ENCODE measurements at places on chromosomes 4 and X. TPM values are rescaled to one million over a fixed set of nuclear protein-coding genes. Genes with fewer than 3 reads are reported as not detected.

GRCh38 chr4:81509822-81510221 is 38.1 kb upstream of the RASGEF1B start:
- no peaks in the 10 kb centered on the region for H3K27me3 ChIP-seq
- no peaks in the 10 kb centered on the region for H3K36me3 ChIP-seq
- peaks cover 21% of the 10 kb centered on the region for H3K4me1 ChIP-seq
- no peak overlapping the region for H3K27ac ChIP-seq

The PPP1R2C gene
- total RNA-seq, result not detected

GRCh38 chrX:53280331-53281320 is 758 bp downstream of the IQSEC2 start:
- no peak for DNase-seq
- H3K27me3 ChIP-seq, result peaks cover 2% of the 10 kb centered on the region
- peak overlapping the region; percentile 32 for H3K4me3 ChIP-seq

The DCAF12L2 gene
- total RNA-seq, result not detected

DNA sequence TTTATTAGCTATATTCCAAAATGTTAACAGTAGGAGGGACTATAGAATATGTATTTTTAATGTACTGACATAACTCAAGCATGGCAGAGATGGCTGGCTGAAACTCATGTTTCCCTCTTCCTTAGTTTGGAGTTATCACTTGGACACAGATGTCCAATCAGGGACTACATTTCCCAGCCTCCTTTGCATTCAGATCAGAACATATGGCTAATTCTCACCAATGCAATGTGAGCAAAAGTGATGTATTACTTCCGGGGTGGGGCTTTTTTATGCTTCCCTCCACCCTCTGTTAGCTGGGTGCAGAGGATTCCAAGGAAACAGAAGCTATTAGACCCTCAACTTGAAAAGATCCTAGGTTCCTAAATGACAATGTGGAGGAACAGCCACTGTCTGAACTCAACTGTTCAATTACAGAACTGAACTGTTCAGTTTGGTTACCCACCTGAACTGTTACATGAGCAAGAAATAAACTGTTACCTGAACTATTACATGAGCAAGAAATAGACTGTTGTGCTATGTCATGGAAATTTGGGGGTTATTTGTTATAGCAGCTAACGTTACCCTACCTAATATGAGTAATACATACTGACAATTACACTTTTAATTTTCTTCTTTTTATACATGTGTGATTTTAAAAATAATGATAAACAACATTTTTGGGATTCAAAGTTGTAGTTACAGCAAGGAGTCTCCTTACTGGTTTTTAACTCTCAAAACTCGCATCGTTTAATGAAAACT is 29.6 kb upstream of the ERVMER34-1 start:
- no peak overlapping the region for H3K27ac ChIP-seq
- no peaks in the 10 kb centered on the region for H3K4me1 ChIP-seq
- H3K36me3 ChIP-seq, result no peaks in the 10 kb centered on the region

DNA sequence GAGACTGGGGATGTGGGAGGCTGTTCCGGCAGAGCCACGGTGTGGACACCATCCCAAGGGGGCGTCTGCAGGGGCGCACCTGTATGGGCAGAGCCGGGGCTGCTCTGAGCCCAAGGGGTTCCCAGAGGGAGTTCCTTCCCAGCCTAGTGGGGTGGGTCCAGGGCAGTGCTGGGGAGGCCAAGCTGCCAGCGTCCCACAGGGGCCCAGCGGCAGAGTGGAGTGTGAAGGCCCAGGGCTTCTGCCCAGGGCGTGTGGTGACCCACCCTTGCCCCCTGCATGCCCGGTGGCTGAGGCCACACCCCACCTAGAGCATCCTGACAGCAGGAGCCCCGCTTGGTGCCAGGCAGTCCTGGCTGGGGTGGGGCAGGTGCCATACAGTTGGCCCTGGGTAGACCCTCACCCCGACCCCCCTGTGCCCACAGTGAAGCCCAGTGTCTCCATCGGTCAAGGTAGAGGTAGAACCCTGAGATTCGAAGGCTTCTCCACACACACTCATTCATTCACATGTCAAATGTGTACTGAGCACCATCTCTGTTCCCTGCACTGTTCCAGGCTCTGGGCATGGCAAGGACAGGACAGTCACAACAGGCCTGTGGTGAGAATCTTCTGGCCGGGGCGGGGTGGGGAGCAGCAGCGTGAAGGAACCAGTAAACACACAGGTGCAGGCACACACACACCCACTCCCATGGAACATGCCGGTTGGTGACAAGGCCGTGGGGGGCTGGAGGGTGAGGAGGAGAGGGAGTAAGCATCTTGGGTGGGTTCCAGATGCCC is 29.2 kb downstream of the TACC3 start:
- no peak overlapping the region for H3K27ac ChIP-seq
- H3K36me3 ChIP-seq, result no peaks in the 10 kb centered on the region
- H3K4me3 ChIP-seq, result no peak overlapping the region
- peaks cover 9% of the 10 kb centered on the region for H3K4me1 ChIP-seq
- DNase-seq, result no peak

DNA sequence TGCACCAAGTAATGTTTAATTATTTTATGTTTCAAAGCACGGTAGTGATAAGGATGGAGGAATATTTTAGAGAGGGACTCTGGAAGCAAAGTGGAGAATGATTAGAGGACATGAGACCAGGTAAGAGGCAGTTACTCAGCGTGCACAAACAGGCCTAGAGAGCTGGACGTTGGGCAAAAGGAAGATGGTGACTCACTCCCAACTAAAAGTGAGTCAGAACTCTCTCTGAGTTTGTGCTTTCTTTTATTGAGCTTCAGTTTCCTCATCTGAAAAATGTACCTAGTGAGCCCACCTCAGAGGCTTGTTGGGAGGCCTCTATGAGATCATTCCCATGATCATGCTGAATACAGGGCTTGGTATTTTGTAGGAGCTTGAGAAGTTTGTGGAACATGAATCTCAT is 1.6 kb upstream of the ZC4H2 start:
- peaks cover 21% of the 10 kb centered on the region for H3K4me1 ChIP-seq
- H3K4me3 ChIP-seq, result no peak overlapping the region
- DNase-seq, result no peak
- H3K27ac ChIP-seq, result no peak overlapping the region

- H3K4me3 ChIP-seq, result peak overlapping the region; percentile 35
- H3K27ac ChIP-seq, result no peak overlapping the region
- H3K36me3 ChIP-seq, result no peaks in the 10 kb centered on the region
- no peak for DNase-seq
Observed at GRCh38 chr4:970854-971520, 2.4 kb downstream of the DGKQ start.

DNA sequence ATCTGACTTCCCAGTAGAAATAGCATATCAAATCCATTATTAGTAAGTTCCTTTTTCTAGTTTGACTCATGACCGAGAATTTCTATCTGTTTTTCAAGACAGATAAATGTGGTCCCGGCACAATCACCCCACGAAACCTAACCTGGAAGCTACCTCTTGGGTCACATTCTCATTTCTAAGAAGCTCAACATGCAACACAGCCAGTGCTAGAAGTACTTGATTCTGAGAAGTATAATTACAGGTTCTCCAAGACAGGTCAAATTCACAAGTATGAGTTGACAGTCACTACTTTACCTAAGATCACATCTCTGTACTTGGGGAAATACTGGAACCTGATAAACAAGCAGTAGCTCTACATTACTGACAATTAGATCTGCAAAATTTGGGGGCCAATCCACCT is 54.0 kb upstream of the PLAC1 start:
- H3K27ac ChIP-seq, result no peak overlapping the region
- H3K4me3 ChIP-seq, result no peak overlapping the region
- H3K27me3 ChIP-seq, result no peaks in the 10 kb centered on the region
- no peaks in the 10 kb centered on the region for H3K36me3 ChIP-seq

The TRAPPC11 gene
- total RNA-seq, result 29.7 TPM

DNA sequence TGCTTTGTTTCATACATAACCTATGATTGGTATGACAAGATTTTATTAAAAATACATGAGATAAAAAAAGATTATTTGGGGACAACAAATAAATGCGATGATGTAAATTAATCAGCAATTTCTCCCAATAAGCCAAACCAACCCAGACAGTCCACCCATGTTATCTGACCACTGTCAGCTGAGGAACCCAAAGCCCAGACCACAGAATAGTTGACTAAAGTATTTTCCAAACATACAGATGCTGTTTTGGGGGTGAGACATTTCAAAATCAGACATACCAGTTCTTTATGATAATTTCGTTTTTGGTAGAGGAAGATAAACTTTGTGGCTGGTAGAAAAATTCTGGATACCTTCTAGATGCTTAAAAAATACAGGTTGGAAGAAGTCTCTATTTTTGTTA is 650.8 kb upstream of the FAM241A start:
- no peak overlapping the region for H3K4me3 ChIP-seq
- DNase-seq, result no peak
- H3K36me3 ChIP-seq, result no peaks in the 10 kb centered on the region
- H3K27ac ChIP-seq, result no peak overlapping the region
- H3K4me1 ChIP-seq, result no peaks in the 10 kb centered on the region

The TSPAN7 gene
- total RNA-seq, result 0.23 TPM

GRCh38 chr4:110188113-110188512 is 10.3 kb downstream of the ELOVL6 start:
- H3K4me1 ChIP-seq, result peaks cover 16% of the 10 kb centered on the region
- H3K27me3 ChIP-seq, result no peaks in the 10 kb centered on the region
- DNase-seq, result no peak
- no peak overlapping the region for H3K27ac ChIP-seq

DNA sequence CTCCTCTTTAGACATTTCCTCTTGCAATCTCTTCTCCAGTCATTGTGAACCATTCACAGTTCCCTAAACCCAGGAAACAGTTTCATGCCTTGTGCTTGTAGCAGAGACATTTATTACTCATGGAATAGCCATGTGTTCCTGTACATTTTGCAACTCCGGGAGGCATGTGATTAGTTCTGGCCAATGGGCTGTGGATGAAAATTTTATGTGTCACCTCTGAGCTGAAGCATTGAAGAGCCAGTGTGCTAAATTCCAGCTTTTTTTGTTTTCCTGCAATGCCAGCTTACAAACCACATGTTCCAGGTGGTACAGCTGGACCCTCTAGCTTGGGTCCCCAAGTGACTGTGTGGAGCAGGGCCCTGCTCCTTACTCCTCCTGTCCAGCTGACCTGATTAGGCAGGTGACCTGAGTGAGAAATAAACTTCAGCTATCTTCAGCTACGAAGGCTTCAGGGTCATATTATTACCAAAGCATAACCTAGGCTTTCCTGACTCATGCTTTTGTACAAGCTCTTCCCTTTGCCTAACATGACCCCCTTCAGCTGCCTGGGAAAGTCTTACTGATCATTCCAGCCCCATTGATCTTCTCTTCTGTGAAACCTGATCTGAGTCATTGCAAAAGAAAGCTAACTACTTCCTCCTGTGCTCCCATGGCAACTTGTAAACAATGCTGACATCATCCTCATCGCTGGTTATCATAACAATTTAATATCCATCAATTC is 200.4 kb downstream of the PTTG2 start:
- peaks cover 17% of the 10 kb centered on the region for H3K36me3 ChIP-seq
- no peak overlapping the region for H3K4me3 ChIP-seq
- peaks cover 71% of the 10 kb centered on the region for H3K4me1 ChIP-seq
- H3K27ac ChIP-seq, result peak overlapping the region; percentile 48
- H3K27me3 ChIP-seq, result peaks cover 3% of the 10 kb centered on the region
- peak; percentile 57 for DNase-seq

The KDR gene
- total RNA-seq, result not detected

DNA sequence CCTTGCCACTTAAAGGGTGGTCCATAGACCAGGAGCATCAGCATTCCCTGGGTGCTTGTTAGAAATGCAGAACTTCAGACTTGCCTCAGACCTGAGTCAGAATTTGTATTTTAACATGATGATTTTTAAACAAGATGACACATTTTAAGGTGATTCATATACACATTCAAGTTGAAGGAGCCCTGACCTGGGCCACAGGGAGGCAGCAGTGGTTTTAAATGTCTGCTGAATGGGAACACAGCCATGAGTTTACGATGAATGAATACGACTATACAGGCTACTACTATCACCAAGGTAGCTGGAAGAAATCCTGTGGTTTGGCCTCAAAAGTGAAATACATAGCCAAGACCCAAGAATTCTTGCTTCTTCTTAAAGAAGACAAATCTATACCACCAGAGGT is 2.9 kb downstream of the HDAC8 start:
- H3K4me3 ChIP-seq, result no peak overlapping the region
- H3K4me1 ChIP-seq, result peaks cover 15% of the 10 kb centered on the region
- peaks cover 22% of the 10 kb centered on the region for H3K36me3 ChIP-seq
- H3K27ac ChIP-seq, result no peak overlapping the region

GRCh38 chr4:87881115-87881514 is 48.3 kb downstream of the MEPE start:
- DNase-seq, result no peak
- no peaks in the 10 kb centered on the region for H3K36me3 ChIP-seq
- H3K27ac ChIP-seq, result no peak overlapping the region
- no peak overlapping the region for H3K4me3 ChIP-seq

DNA sequence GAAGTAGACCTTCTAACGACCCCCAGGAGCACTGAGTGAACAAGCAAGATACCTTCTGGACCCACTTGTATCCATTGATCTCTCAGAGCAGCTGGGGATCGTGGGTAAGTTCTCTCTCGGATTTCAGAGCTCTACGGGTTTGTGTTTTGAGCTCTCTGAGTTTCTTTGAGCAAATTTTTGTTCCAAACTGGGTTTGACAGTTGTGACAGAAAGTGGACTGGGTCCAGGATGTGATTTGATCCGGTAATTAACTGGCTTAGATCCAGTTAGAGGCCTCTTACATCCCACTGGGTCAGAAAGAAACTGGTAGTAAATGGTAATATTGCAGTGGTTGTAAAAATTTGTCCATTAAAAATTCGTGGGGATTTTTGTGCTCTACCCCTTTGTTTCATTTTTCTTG is 459.2 kb downstream of the INPP4B start:
- no peak for DNase-seq
- peak overlapping the region; percentile 65 for H3K4me3 ChIP-seq
- H3K4me1 ChIP-seq, result peaks cover 58% of the 10 kb centered on the region
- H3K36me3 ChIP-seq, result peaks cover 60% of the 10 kb centered on the region
- no peaks in the 10 kb centered on the region for H3K27me3 ChIP-seq
- H3K27ac ChIP-seq, result peak overlapping the region; percentile 64

DNA sequence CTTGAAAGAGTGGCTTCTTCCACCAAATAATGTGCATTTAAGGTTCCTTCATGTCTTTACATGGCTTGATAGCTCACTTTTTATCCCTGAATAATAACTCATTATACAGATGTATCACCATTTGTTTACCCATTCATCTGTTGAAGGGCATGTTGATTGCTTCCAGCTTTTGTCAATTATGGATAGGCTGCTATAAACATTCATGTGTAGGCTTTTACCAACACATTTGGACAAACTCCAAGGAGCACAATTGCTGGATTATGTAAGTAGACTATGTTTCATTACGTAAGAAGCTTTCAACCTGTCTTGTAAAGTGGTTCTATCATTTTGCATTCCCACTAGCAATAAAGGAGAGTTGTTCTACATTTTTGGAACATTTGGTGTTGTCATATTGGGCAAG is 2637.0 kb downstream of the PCDH7 start:
- no peak overlapping the region for H3K27ac ChIP-seq
- H3K27me3 ChIP-seq, result no peaks in the 10 kb centered on the region
- DNase-seq, result no peak
- no peak overlapping the region for H3K4me3 ChIP-seq
- H3K36me3 ChIP-seq, result no peaks in the 10 kb centered on the region
- no peaks in the 10 kb centered on the region for H3K4me1 ChIP-seq

GRCh38 chrX:64853424-64853823 is 122.8 kb downstream of the ZC4H2 start:
- DNase-seq, result no peak
- H3K4me3 ChIP-seq, result peak overlapping the region; percentile 4
- H3K36me3 ChIP-seq, result peaks cover 35% of the 10 kb centered on the region
- no peaks in the 10 kb centered on the region for H3K27me3 ChIP-seq
- peak overlapping the region; percentile 51 for H3K27ac ChIP-seq

GRCh38 chrX:34810916-34811315 is 131.7 kb upstream of the FAM47B start:
- no peaks in the 10 kb centered on the region for H3K36me3 ChIP-seq
- no peak overlapping the region for H3K4me3 ChIP-seq
- no peaks in the 10 kb centered on the region for H3K27me3 ChIP-seq
- no peak for DNase-seq
